Uterus (tissue), 4 donors: ENCODE measurements at places on chromosomes 16 and 17. TPM values are rescaled to one million over a fixed set of nuclear protein-coding genes. Genes with fewer than 3 reads are reported as not detected.

TAT gene
- 0.24 TPM for total RNA-seq

LRRC75A gene
- 0.26 TPM for total RNA-seq

SHCBP1 gene
- total RNA-seq, result not detected

APOH gene
- total RNA-seq, result 0.61 TPM

MED13 gene
- total RNA-seq, result 68.8 TPM
